ENCODE measurements at places on chromosomes 11 and 22.
A peak's percentile ranks its signal among the peaks of the same experiment; 100 is the strongest.

GRCh38 chr11:14544611-14545010 lies 24.4 kb upstream of the PSMA1 start:
- DNase-seq, result no peak

DNA sequence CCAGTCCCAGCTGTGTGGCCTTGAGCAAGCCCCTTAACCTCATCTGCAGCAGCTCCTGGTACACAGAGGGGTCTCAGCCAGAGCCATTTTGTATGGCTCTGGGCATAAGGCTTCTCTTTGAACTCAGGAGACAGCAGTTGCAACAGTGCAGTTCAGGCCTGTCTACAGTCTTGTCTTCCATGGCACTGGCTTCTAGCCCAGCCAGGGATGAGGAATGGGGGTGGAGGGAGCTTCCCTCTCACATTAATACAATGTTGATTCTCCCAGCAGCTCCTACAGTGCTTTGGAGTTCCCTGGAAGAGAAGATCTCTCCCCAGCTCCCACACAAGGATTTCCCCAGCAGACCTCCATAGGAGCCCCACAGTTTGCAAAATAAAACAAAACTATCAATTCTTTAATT lies 350.2 kb downstream of the BUD13 start:
- no peak for DNase-seq

- DNase-seq, result peak; percentile 96
Measured at GRCh38 chr11:125263268-125263790, 98.8 kb downstream of the PKNOX2 start.

GRCh38 chr22:42327462-42328129 lies 57.1 kb upstream of the TCF20 start:
- DNase-seq, result no peak

- peak; percentile 40 for DNase-seq
Measured at GRCh38 chr11:110491577-110492320, 62.0 kb downstream of the FDX1 start.

DNA sequence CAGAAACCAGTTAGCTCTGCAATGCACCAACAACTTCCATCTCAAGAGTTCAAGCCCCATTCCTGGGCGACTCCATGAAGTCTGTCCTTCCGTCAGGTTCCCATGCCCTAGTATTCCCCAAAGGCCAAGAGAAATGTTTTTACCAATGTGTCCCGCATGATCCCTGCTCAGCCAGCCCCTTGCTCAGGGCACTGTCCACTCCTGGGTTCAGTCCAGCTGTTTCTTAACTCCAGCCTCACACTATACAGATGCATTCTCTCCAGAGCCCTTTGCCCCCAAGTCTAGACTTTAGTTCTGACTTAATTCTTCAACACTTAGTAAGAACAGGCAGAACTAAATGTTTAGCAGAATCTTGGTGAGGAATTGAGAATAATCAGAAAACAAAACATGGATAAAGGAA lies 497.5 kb downstream of the SOX6 start:
- no peak for DNase-seq

DNA sequence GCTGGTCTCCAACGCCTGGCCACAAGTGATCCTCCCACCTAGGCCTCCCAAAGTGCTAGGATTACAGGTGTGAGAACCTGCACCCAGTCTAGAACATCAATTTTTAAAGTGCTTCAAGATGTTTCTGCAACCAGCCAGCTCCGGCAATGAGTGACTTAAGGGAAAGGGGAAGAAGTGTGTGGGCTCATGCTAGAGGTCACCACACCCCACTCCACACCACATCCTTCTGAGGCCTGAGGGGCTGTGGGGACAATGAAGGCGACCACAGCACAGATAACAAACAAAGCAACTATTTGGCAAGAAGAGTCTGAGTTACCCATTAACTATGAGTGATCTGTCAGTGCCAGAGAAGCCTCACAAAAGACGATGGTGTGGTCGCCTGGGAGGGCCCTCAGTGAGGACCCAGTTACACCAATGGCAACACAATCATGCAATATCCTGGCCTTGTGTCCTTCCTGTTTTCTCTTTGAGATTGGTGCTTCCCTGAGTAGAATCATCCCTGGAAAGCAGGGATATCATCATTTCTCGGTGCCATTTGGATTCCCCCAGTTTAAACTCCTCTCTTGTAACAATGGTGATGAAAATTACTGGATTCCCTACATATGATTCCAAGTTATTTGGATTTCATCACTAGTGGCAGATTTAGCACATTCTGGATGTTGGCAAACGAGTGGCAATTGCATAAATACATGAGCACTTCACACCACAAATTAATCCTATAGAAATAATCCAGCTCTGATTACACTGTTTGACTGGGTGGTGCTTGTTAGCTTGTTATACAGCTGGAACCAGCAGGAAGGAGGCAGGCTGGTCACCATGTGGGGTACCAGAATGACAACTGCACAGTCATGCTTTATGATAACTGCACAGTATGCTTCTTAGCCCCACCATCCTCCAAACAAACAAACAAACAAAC lies 18.4 kb downstream of the ABTB2 start:
- DNase-seq, result no peak
